ENCODE measurements at places on chromosomes 2 and 18. TPM values are rescaled to one million over a fixed set of nuclear protein-coding genes. Genes with fewer than 3 reads are reported as not detected.

Gene CCDC68
- total RNA-seq, result 0.43 TPM

Gene POTEF
- total RNA-seq, result 1.8 TPM

DNA sequence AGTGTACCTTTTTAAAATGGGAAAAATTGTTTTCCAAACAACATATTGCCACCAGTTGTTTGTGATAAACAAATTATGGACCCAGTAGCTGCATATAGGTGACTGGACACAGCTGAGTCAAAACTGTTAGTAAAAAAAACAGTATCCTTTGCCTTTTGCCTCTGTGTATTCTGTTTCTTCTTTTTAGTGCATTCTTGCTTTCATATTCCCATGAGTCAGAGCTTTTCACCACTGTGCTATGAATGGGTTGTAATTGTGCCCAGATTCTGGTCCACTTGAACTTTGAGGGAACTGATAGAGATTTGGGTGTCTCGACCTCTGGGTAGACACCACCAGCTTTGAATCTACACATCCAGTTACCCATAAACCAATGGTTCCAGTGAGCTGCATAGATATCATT is 1441.9 kb upstream of the ZEB2 start:
- DNase-seq, result no peak

Gene APOB
- total RNA-seq, result not detected

Gene CHRNG
- not detected for total RNA-seq

- no peak for DNase-seq
Observed at GRCh38 chr2:191901031-191901430, 54.1 kb upstream of the CAVIN2 start.

- DNase-seq, result no peak
Observed at GRCh38 chr2:174078275-174078674, 113.1 kb upstream of the SP3 start.

Gene SP140L
- total RNA-seq, result 5.6 TPM

All from Caki2 (cell line).